NCI-H187 (cell line): ENCODE measurements at places on chromosomes 12 and 14.

GRCh38 chr14:50539051-50539450 lies 6.7 kb upstream of the MAP4K5 start:
- no peak for DNase-seq

GRCh38 chr12:62933602-62934238 lies 1.2 kb downstream of the PPM1H start:
- no peak for DNase-seq

- no peak for DNase-seq
These were observed 174.1 kb upstream of the TMTC1 start for GRCh38 chr12:29957835-29958234.

- peak; percentile 93 for DNase-seq
These were observed 49.1 kb downstream of the NCOR2 start for GRCh38 chr12:124518051-124518932.

DNA sequence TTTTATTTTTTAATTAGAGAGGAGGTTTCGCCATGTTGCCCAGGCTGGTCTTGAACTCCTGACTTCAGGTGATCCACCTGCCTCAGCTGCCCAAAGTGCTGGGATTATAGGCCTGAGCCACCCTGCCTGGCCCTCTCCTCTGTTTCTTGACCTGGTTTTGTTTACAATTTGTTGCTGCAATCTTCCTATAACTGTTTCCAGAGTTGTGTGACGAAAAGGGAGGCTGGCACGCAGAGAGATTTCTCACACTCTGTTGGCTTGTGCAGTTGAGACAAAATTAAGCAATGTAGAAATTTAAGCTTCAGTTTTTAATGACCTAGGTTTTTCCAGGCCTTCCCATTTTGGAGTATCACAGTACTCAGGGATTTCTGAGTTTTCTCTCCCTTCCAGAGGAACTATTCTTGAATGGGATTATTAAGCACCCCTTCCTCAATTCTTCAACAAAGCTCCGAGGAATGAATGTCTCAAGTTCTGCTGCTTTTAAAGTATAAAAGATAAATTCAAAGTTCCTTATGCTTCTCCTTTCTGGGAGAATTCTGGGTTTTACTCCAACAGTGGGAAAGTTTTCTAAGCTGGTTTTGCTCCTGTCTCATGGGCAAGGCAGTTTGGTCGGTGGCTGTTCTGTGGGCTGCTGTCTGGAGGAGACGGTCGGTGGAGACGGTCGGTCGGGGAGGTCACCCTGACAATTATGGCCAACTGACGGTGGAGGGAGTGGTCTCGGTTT lies 20.4 kb upstream of the FOS start:
- DNase-seq: no peak

DNA sequence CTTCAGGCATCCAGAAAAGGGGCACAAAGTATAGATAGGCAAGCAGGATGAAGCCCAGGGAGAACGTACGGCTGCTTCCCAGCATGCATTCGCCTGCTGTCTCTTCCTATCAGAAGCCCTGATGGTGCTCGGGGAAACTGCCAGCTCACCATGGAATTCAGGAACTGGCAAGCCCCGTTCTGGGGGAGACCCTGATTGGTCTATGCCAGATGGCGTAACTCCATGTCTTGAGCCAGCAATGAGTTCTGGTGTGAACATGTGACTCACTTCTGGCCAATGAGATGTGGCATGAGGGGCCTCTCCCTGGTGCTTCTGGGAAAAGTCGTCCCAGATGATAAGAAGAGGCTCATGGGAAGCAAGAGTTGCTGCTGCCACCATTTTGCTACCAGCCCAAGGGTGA lies 270.8 kb downstream of the BCL11B start:
- DNase-seq: no peak

DNA sequence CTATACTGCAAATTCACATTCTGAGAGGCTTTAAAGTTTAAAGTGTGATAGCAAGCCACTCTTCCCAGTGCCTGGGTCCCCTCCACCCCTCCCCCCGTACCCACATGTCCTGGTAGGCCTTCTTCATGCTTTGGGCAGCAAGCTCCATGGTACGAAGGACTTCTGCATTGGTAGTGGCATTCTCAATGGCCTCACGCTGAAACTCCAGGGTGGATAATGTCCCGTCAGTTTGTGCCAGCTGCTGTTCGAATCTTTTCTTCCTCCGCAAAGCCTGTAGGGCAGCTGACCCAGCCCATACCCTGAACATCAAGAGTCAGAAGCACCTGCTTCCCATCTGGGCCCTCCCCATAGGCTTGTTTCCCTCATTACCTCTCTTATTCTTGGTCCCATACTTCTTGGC lies 2.0 kb downstream of the CHMP4A start:
- no peak for DNase-seq

DNA sequence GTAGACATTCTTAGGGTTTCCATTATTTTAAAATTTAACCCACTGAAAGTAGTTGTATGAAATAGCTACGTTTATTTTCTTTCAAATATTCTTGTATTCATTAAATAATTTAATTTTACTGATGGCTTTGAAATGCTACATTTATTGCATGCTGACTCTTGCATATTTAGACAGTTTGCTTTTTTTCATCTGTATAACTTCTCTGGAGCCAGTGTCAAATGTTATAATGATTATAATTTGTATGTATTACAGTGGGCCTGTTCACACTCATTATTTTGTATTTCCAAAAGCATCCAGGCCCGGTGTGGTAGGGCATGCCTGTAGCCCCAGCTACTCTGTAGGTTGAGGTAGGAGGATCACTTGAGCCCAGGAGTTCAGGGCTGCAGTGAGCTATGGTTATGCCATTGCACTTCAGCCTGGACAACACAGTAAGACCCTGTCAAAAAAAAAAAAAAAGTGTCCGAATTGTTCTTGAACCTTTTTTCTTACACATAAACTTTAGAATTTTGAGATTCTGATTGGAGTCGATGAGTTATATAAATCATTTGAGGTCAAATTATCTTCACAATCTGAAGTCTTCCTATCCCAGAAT lies 905 bp downstream of the ZNF84 start:
- DNase-seq: no peak
